Esophagus mucosa (tissue), 1 donor: ENCODE measurements at places on chromosomes 7 and 10. TPM values are rescaled to one million over a fixed set of nuclear protein-coding genes. Genes with fewer than 3 reads are reported as not detected.

TAC1 gene
- total RNA-seq, result not detected

NCF1 gene
- total RNA-seq, result 2.7 TPM

SUPV3L1 gene
- 22.8 TPM for total RNA-seq

STRIP2 gene
- 3.4 TPM for total RNA-seq

ABCF2 gene
- 25.7 TPM for total RNA-seq

THAP5 gene
- 10.4 TPM for total RNA-seq

ARHGAP22 gene
- 1.6 TPM for total RNA-seq

CNPY1 gene
- total RNA-seq, result not detected

FFAR4 gene
- 0.16 TPM for total RNA-seq

TAS2R4 gene
- total RNA-seq, result 0.56 TPM

TMEM178B gene
- total RNA-seq, result 4.0 TPM

CHST3 gene
- total RNA-seq, result 9.0 TPM
